Ovary (tissue), 10 donors: ENCODE measurements at places on chromosomes 7 and 10. TPM values are rescaled to one million over a fixed set of nuclear protein-coding genes. Genes with fewer than 3 reads are reported as not detected.

PRF1 gene
- total RNA-seq = 1.3 TPM

CYP3A5 gene
- 1.9 TPM for total RNA-seq

MUC3A gene
- not detected for total RNA-seq

- no peak overlapping the region for H3K4me3 ChIP-seq
- no peak overlapping the region for H3K27ac ChIP-seq
- no peaks in the 10 kb centered on the region for H3K36me3 ChIP-seq
- no peaks in the 10 kb centered on the region for H3K27me3 ChIP-seq
- no peak for DNase-seq
Measured at GRCh38 chr7:79922894-79923293, 211.7 kb upstream of the GNAI1 start.

DNA sequence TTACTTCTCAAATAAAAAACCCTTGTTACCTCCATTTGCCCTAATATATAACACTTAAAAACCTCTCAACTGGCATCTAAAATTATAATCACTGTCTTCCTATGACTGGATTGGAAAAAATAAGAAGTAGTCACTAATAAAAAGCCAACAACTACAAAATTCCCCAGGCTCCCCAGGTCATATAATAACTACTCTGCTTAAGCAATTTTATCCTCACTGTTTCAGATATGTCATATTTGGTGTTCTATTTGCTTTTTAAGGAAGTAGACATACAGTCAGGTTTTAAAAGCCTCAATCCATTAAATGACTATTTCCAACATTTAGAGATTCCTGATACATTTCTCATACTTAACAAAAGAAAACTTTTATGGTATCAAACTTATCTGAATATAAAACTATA is 2.4 kb downstream of the H2AZ2 start:
- no peak overlapping the region for H3K4me3 ChIP-seq
- no peaks in the 10 kb centered on the region for H3K27me3 ChIP-seq
- DNase-seq = no peak
- no peak overlapping the region for H3K27ac ChIP-seq
- no peaks in the 10 kb centered on the region for H3K36me3 ChIP-seq
- H3K4me1 ChIP-seq = peaks cover 9% of the 10 kb centered on the region

GRCh38 chr10:128855618-128856428 is 611.2 kb upstream of the MGMT start:
- peaks cover 2% of the 10 kb centered on the region for H3K4me1 ChIP-seq
- no peak overlapping the region for H3K4me3 ChIP-seq
- H3K36me3 ChIP-seq = no peaks in the 10 kb centered on the region
- no peaks in the 10 kb centered on the region for H3K27me3 ChIP-seq
- no peak for DNase-seq
- H3K27ac ChIP-seq = no peak overlapping the region

- DNase-seq = no peak
- no peaks in the 10 kb centered on the region for H3K4me1 ChIP-seq
- H3K27me3 ChIP-seq = no peaks in the 10 kb centered on the region
Measured at GRCh38 chr10:129909080-129909479, 55.0 kb downstream of the EBF3 start.
